ENCODE measurements at places on chromosomes 5 and 9. TPM values are rescaled to one million over a fixed set of nuclear protein-coding genes. Genes with fewer than 3 reads are reported as not detected.

Gene LCP2
- 1.4 TPM for total RNA-seq

Gene FOXD4
- total RNA-seq: 0.47 TPM

Gene CCDC183
- total RNA-seq: 2.8 TPM

Gene GPR21
- total RNA-seq: 13.3 TPM

Gene UGT3A1
- total RNA-seq: not detected

Gene LCN1
- total RNA-seq: not detected

Gene CMBL
- 3.9 TPM for total RNA-seq

Gene GPR150
- total RNA-seq: not detected

Gene CEL
- not detected for total RNA-seq

Gene PCDHGA8
- 8.0 TPM for total RNA-seq

Gene SOHLH1
- not detected for total RNA-seq

All from occipital lobe (tissue), 3 donors.